GOT3 (cell line): ENCODE measurements at places on chromosomes 7 and 10.

GRCh38 chr7:136016649-136017395, 39.7 kb upstream of the MTPN start:
- no peak for DNase-seq

DNA sequence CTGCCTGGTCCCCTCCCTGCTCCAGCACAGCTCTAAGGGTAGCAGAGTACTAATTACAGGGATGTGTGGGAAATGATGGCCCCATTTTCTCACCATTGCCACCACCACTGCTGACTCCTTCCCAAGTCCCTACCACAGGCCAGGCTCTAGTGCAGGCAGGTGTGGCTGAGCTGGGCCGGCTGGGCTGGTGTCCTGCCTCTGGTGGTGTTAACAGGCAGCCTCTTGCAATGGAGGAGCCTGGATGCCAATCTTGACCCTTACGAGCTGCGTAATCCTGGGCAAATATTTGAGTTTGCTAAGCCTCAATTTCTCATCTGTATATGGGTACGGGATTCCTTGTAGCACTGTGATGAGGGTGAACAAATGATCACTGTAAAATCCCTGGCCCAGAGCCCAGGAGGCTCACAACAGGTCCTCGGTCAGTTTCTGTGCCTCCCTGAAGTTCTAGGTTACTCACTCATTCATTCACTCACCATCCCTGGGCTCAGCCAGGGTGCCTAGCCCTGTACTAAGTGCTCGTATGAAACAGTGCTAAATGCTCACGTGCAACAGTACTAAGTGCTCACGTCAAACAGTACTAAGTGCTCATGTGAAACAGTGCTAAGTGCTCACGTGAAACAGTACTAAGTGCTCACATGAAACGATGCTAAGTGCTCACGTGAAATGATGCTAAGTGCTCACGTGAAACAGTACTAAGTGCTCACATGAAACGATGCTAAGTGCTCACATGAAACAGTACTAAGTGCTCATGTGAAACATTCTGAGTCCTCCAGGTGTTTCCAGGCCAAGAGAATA, 2.3 kb upstream of the FZD9 start:
- DNase-seq = no peak

GRCh38 chr10:27998178-27998953, 513 bp downstream of the ODAD2 start:
- DNase-seq = no peak

DNA sequence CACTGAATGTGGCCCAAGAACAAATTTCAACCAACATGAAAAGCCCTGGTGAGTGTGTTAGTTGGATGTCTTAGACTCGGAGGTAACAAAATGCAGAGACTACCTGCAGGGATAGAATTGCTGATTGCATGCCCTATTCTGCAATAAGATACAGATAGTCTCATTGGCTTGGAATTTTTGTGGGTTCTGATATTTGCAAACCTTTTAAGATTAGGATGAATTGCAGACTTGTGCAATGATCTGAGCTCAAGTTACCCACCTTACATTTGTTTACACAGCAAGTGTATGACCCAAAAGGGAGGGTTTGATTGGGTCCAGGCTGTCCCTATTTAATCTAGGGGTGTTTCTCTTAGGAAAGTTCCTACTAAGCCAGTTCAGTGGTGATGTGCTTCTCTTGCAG, 45.4 kb downstream of the GPR37 start:
- no peak for DNase-seq

DNA sequence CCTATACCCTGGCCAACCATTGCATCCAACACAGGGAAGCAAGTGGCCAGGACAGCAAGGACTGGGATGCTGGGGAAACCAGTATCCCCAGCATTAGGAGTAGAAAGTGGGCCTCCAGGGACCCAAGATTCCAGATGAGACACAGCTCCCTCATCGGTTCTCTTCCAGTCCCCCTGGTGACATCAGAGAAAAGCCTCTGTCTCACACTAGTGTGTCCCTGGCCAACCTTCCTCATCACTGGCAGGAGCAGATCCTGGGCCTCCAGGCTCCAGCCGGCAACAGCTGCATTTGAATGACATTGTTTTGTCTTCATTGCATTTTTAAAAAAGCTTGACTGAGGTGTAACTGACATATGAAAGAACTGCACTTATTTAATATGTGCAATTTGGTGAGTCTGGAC, 177.3 kb upstream of the LYZL2 start:
- no peak for DNase-seq

- no peak for DNase-seq
Measured at GRCh38 chr10:87850742-87851205, 12.6 kb downstream of the KLLN start.

DNA sequence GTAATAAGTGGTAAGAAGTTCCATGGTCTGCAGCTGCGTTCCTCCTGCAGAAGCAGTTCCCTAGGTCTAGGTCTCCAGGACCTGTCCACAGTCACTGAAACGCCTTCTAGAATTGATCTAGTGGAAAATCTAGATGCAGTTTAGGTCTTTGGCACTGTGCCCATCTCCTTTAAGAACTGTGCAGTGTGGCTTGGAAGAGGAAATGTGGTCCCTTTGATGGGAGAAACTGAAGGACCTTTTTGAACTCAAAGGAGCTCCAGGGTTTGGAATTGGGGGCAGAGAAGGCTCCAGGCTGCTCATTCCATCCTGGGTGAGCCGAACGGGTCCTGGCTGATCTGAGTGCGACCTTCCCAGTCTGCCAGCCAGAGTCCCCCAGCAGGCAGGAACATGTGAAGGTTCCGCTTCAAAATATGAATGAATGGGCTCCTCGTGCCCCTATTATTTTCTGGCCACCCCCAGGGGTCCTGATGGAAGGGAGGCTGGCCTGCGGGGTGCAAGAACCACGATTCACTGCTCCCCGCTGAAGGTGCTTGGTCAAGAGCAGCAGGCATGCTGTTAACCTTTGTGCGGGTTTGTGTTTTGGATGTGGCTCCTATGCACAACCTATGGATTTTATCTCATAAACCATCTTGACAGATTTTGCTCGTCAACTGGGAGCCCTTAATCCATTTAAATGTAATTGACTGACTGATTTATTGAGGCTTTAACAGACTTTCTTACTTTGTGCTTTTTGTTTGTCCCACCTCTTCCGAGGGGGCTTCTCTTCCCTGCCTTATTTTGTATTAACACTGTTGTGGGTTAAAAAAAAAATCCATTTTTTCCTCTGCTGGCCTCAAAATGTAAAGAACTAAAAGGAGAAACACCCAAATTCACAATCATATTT, 36.7 kb downstream of the ZNF467 start:
- DNase-seq = no peak

GRCh38 chr10:132399117-132400035, 2.4 kb downstream of the PWWP2B start:
- DNase-seq = no peak
